ENCODE measurements at places on chromosomes 7 and 10.

GRCh38 chr10:92222603-92223262 is 68.1 kb downstream of the CPEB3 start:
- no peak for DNase-seq

DNA sequence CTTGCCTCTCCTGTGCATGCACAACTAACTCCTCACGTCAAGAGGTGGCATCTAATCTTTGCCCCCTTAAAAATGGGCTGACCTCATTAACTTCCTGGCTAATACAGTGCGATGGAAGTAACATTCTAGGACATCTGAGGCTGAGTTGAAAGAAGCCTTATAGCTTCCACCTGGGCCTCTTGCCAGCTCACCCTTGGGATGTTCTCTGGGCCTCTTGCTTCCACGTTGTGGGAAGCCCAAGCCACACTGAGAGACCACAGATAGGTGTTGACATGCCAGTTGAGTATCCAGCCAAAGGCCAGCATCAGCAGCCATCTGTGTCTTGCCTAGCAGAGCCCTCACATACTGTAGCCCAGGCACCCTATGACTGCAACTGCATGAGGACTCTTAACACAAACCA is 60.8 kb upstream of the GDF10 start:
- no peak for DNase-seq

DNA sequence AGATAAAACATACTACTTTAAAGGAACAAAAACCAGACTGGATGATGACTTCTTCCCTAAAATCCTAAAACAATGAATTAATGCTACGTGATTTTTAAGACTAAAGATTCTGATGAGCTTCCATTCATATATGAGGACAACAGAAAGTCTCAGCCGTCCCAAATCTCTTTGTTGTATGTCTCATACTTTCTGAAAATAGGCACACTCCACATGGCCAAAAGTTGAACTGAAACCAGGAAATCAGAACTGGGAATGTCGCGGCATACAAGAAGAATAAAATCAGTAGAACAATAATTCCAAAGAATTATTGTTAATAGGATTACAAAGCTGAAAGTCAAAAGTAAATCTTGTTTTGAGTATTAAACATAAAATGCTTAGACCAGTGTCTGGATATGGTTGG is 195.4 kb upstream of the GHITM start:
- no peak for DNase-seq

- DNase-seq = peak; percentile 13
Observed at GRCh38 chr7:5629941-5630340, 151.5 kb downstream of the RNF216 start.

DNA sequence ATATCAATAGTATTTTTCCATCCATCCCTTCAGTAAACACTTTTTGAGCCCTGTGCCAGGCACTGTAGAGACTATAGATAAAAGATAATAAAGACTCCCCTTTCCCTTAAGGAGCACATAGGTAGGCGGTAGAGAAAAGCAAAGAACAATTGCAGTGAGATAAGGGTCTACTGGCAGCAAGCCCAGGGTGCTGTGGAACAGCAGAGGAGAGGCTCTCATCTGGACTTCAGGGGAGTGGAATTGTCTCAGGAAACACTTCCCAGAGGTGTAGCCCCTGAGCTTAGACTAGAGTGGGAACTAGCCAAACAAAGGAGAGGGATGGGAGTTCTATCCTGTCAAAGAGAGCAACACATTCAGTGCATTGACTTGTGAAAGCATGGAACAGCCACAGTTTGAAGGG is 102.0 kb downstream of the NRF1 start:
- no peak for DNase-seq

DNA sequence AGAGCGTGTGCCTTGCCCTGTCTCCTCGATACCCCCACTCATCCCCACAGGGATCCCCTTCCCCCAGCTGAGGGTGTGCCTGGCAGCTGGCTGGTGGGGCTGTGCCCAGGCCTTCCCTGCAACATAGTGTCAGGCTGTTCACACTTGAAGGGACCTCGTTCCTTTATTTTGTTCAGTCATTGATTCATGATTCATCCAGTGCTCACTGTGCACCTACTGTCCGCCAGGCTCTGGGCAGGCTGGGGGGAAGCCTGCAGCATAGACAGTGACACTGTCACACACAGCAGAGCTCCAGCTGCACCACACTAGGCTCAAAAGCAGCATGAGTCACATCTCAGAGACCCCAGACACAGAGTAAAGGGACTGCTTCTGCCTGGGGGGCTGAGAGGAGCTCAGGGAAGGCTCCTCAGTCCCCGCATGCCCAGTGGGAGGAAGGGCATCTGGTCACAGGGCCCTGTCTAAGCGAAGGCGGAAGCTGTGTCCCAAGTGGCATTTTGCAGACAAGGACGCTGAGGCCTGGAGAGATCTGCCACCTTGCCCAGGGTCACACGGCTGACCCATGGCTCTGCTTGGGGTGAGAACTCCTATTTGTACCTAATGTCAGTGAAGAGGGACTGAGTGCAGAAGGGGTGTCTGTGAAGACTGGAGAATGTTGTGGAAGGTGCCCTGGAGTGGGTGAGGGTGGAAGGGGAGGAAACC is 27.9 kb downstream of the CDH23 start:
- DNase-seq = no peak

Measured in stimulated activated CD8-positive, alpha-beta memory T cell treated with anti-CD3 and anti-CD28 coated beads, Interleukin-12 subunit alpha, Interleukin-12 subunit beta, amount 100 ng/mL, for 4 hours (primary cell).